ENCODE measurements at places on chromosomes 7 and 10.
A peak's percentile ranks its signal among the peaks of the same experiment; 100 is the strongest.

- DNase-seq: peak; percentile 23
Observed at GRCh38 chr7:150962553-150963399, 15.3 kb downstream of the KCNH2 start.

- no peak for DNase-seq
Observed at GRCh38 chr10:110211465-110211843, 4.0 kb downstream of the MXI1 start.

DNA sequence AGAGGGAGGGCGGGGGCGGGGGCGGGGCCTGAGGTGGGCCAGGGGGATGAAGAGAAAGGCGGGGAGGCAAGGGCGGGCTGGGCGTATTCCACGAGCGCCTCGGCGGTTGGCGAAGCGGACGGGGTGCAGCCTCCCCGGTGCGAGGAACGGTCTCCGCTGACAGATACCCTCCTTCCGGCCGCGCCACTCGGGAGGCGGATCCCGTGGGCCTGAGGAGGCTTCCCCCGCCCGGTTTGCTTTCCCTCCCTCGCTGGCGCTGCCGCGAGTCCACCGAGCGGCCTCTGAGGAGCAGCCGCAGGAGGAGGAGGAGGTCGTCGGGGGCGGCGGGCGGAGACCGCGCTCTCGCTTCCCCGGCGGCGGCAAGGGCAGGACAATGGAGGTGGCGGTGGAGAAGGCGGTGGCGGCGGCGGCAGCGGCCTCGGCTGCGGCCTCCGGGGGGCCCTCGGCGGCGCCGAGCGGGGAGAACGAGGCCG, at the start of gene TRIM24:
TRIM24 (plus strand) TSS at position 84 of the 473 bp plus-strand sequence; CDS start at position 374, 290 bp downstream.
- no peak for DNase-seq

- no peak for DNase-seq
Observed at GRCh38 chr10:11019724-11020547, 2.3 kb downstream of the CELF2 start.

DNA sequence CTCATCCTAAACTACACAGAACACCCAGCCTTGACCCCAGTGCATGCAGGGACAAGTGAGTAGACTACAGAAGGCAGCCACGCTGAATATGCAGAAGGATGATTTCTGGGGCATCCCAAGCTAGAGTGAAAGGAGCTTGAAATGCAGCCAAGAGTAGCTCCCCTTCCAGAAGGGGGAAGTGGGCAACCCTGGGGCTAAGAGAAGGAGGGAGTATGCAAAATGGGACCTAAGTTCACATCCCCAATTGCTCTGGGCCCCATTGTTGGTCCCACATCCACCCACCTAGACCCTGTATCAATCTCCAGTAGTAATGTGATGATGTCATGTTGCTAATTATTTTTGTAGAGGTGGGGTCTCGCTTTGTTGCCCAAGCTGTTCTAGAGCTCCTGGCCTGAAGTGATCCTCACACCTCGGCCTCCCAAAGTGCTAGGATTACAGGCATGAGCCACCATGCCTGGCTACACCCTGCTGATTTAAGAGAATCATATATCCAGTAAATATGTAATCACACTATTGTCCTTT, 5.6 kb upstream of the PSTK start:
- no peak for DNase-seq

- no peak for DNase-seq
Observed at GRCh38 chr7:29214056-29214455, 19.5 kb downstream of the CHN2 start.

GRCh38 chr10:14356921-14357320, 26.2 kb upstream of the FRMD4A start:
- DNase-seq: peak; percentile 41

DNA sequence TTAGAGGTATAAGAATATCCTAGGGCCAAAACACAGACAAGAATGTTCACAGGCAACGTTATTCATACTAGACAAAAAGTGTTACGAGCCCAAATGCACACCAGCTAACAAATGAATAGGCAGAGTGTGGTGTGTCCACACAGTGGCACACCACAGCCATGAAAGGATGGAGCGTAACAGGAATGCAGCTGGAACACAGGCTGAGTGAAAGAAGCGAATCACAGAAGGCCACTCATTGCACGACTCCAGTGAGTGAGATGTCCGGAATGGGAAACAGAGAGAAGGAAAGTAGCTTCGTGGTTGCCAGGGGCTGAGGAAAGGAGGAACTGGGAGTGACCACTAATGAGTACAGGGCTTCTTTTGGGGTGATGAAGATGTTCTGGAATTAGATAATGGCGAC, 198.8 kb downstream of the TNS3 start:
- peak; percentile 60 for DNase-seq

GRCh38 chr7:24851786-24852185, 94.5 kb upstream of the GSDME start:
- peak; percentile 56 for DNase-seq

DNA sequence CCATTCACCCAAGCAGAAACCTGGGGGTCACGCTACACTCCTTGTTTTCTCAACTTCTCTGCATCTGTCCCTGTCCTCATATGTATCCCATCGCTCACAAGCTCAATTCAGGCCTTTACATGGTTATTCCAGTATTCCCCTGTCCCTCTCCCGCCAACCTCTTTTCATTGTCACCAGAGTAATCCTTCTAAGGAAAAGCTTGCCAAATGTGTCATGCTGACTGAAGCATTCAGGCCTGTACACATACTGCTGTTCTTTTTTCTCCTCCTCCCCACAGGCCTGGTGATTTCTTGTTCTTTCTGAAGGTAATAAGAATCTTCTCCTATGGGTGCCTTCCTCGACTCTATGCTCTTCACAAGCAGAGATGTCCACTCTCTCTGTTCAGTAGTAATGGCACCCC, 282.2 kb downstream of the PHTF2 start:
- no peak for DNase-seq

GRCh38 chr7:96121752-96122151, 200.1 kb downstream of the SLC25A13 start:
- DNase-seq: no peak

DNA sequence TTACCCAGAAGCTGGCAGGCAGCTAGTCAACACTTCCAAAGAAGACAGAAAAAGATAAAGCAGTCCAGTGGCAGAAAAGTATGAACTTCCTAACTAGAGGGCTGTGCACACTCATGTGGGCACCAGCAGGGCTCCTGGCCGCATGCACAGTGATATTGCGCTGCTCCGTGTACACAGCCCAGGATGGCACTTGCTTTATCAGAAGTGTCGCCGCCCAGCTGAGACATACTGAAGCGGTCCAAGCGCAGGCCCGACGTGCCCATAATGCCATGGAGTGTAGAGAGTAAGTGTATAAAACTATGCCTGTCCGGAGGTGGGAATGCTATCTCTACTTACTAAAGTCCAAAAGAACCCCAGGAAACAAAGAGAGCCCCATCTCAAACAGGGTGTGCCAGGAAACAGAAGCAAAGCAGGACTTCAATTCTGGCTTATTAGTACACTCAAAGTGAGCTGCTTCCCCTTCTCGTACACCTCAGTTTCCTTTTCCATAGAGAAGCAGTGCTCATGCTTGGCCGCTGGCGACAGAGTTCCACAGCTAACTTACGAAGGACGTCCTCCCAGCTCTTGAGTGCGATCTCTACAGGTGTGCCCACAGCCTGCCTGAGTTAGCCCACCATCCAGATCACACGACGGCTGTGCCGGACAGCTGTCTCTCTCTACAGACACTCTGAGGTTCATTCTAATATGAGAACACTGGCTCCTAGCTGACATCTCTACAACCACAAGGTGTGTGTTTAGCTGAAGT, 234.3 kb downstream of the COBL start:
- DNase-seq: no peak

DNA sequence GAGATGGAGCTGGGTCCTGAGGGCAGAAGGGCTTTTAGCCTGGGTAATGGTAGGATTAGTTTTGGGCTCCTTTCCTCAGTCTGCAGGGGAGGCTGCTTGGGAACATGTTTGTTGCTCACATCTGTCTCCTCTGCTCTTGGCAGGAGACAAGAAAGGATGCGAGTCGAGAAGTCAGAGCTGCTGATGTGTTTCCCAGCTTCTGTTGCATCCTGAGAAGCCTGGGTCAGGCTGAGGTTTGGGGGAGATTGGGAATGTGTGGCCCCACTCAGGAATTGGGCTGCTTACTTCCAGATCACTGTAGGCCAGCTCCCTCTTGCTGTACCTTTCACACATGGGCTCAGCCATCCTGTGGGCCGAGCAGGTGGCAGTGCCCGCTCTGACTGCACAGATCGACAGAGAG, 79.2 kb downstream of the CCNY start:
- DNase-seq: no peak

- no peak for DNase-seq
Observed at GRCh38 chr7:41272664-41273063, 430.2 kb downstream of the INHBA start.

- no peak for DNase-seq
Observed at GRCh38 chr7:159139639-159140038, 5.0 kb downstream of the VIPR2 start.

GRCh38 chr7:22174574-22174953, 182.4 kb downstream of the RAPGEF5 start:
- no peak for DNase-seq

GRCh38 chr7:8436965-8437364, 3.6 kb downstream of the NXPH1 start:
- peak; percentile 3 for DNase-seq

GRCh38 chr10:35554036-35554435, 51.1 kb upstream of the GJD4 start:
- DNase-seq: no peak

DNA sequence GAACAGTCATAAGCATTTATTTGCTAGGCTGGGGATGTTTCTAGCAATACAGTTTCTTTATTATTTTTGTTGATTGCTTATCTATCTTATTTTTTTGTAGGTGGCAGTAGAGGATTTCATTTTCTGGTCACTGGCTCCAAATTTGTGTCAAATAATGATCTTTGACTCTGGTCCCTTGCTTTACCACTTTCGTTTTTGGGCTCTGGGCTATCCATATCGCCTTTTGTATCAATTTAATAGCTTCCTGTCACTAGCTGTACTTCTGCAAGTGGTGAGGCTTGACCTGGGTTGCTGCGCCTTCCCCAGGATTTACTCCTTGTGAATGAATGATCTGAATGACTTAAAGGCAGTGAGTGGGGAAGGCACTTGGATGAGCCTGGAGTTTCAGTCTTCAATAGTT, 48.4 kb downstream of the MDFIC start:
- DNase-seq: no peak

- DNase-seq: no peak
Observed at GRCh38 chr7:24214670-24215069, 69.3 kb upstream of the NPY start.

DNA sequence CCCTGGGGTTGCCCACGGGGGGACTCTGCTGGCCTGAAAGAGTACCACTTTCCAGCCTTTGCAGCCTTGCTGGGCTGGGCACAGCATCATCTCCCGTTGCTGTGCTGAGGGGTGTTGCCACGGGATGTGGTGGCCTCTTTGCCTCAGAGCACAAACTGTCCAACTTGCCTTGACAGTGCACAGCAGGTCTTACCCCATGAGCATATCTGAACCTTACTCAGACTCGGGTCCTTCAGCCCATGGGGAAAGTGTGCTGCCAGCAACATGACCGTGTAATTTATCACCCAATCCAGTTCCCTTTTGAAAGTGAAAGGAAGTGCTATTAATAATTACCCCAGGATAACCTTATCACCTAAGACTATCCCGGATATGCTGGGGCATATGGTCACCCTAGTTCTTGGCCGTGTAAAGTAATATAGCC, 46.8 kb downstream of the TBXAS1 start:
- DNase-seq: no peak

GRCh38 chr10:48722153-48723145, 37.8 kb downstream of the WDFY4 start:
- no peak for DNase-seq

DNA sequence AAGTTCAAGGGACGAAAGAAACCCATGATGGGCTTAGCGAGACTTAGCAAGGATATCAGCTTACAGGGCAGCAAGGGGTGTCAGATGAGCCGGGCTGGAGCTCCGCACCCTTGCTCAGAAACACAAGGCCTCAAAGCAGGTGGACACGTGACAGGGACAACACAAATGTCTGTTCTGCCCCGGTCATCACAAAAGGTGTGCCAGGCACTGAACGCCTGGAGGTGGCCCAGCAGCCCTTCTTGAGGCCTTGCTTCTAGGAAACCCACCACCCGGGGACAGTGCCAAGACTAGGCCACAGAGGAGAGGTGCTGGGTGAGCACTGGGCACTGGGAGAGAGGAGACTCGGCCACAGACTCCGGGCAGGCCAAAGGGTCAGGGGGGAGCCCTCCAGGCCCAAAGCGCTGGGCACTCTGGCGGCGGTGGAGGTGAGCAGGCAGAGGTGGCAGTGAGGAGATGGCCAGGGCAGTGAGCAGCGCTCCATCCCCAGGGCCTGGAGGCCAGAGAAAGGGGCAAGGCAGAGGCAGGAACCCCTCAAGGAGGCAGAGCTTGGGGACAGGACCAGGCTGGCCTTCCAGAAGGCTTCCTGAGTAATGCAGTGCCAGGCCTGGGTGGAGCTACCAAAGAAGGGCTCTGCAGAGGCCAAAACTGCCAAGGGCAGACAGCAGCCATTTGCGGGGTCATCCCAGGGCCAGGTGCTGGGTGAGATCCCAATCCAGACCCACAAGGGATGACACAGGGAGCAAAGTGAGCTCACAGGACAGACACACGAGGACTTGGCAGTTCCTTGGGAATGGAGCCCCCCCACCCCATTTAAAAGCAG, 22.7 kb downstream of the EBF3 start:
- DNase-seq: no peak

DNA sequence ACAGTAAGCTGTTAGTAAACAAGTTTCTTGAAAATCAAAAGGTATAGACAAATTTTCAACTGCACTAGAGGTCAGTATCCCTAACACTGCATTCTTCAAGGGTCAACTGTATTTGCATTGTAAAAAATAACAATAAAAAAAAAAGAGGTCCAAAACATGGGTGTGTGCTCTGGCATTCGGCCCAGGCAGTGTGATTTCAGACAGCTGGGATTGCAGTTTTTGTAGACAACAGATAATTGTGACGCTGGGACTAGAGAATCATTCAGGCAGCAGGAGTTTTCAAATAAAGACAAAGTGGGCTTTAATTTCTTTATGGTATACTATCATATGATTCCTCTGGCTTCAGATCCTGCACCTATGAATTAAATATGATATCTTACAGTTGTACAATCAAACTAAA, 543.2 kb upstream of the SEMA3D start:
- DNase-seq: no peak

- DNase-seq: no peak
Observed at GRCh38 chr10:21617267-21617666, 83.2 kb downstream of the MLLT10 start.

DNA sequence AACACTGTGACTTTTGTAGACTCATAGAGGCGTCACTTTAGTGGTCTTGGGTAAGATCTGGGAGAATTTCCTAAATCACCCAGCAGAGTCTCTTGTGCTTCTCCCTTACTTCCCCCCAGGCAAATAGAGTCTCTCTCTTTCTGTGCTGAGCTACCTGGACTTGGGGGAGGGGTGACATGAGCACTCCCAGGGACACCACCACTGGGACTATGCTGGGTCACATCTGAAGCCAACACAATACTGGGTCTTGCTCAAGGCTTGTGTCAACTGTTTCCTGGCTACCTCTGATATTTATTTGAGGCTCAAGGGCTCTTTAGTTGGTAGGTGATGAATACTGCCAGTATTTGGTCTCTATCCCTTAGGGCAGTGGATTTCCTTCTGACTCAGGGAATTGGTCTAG, 214.6 kb upstream of the TPK1 start:
- DNase-seq: no peak

All from EL (cell line).